CD8-positive, alpha-beta memory T cell (primary cell): ENCODE measurements at places on chromosomes 16 and 17.
A peak's percentile ranks its signal among the peaks of the same experiment; 100 is the strongest.

DNA sequence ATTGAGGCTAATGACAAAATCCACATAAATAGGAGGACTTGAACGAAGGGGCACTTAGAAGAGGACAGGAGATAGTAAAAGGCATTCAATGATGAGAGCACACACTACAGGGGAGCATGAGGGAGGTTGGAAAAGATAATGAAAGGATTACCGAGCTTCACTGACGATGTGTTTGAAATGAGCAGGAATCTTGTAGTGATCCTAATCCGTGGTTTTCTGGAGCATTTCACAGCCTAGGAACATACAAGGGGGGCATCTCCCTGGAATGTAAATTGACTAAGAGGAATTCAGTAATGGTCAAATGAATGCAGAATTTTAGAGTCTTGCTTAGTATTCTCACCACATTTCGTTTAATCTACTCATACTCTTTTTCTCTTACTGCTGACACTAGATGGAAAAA lies 5.2 kb downstream of the ATMIN start:
- DNase-seq, result no peak

DNA sequence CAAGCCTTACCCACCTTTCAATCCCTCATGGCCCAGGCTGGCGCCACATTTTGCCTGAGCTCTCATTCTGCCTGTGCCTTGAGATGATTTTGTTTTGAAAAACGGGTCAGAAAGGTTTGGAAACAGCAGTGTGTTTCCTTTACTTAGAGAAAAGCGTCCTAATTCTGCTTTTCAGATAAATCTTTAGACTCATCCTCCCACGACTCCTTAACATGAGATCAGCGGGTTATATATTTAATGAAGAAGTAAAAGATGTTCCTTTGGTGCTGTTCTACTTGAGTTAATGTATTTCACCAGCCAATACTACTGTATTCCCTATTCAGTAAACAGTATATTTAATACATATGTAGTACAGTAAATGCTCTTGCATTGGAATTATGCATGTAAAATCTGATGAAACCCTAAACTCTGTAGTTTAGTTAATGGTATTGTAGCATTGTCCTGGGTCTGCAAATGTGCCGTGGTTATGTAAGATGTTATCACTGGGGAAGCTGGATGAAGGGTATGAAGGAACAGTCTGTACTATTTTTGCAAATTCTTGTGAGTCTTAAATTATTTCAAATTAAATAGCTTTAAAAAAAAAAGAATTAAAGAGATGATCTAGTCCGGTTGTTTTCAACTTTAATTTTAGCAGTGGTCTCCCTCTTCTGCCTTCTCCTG lies 199.4 kb upstream of the CACNG5 start:
- DNase-seq, result no peak

DNA sequence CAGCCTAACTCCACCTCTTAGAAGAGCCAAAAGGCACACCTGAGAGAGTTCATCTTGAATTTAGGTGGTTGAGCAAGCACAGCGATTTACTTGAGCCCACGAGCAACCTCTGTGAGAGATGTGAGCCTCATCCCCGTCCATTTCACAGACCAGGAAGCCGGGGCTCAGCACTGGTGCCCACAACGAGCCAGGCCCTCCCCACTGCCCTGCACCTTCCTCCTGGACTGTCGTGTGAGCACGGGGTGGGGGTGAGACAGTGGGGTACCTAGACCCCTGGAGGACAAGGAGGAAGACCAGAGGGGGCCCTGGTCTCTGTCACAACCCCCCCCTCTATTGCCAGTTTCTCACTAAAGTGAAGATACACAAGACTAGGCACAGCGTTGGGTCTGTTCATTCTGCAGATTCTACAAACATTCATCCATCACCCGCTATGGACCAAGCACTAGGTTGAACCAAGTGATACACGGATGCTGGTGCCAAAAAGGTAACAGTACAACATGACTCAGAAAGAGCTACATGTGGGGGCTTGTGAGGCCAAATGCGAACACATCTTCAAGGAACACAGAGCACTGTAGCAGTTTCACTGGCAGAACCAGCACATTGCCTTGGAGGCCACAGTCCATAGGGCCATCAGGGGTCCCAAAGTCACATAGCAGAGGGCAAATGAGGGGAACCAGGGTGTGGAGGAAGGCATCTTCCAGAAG lies 231.9 kb downstream of the PARN start:
- no peak for DNase-seq

GRCh38 chr16:88442383-88442726 lies 10.7 kb upstream of the ZFPM1 start:
- no peak for DNase-seq

DNA sequence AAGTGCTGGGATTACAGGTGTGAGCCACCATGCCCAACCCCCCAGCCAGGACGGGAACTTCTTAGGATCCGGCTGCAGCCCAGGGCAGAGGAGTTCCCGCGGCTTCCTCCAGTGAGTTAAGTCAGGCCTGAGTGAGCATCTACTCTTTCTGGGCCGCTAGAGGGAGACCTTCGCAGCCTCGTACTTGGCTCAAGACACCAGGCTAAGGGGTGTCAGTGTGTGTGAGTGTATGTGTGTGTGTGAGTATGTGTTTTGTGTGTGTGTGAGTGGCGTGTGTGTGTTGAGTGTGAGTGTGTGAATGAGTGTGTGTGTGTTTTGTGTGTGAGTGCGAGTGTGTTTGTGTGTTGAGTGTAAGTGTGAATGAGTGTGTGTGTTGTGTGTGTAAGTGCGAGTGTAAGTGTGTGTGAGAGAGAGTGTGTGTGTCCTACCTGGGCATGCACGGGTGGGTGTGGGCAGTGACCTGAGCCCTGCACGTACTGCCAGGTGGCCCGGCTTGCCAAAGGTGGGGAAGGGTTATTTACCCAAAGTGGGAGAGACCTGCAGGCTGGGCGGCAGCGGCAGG lies 58.5 kb downstream of the TMEM235 start:
- DNase-seq, result peak; percentile 81

DNA sequence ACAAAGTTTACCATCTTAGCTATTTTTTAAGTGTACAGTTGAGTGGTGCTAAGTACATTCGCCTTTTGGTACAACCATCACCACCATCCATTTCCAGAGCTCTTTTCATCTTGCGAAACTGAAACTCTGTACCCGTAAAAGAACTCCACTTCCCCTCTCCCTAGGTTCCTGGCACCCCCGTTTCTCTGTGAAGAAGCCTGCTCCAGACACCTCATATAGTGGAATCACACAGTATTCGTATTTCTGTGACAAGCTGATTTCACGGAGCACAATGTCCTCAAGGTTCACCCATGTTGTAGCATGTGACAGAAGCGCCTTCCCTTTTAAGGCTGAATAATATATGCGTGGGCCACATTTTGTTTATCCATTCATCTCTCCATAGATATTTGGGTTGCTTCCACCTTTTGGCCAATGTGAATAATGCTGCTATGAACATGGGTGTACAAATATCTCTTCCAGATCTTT lies 54.2 kb upstream of the MAP3K14 start:
- no peak for DNase-seq

- DNase-seq, result peak; percentile 23
These were observed 80.7 kb downstream of the PLD6 start for GRCh38 chr17:17125136-17126084.

GRCh38 chr16:85286951-85287814 lies 174.9 kb upstream of the CIBAR2 start:
- DNase-seq, result no peak

DNA sequence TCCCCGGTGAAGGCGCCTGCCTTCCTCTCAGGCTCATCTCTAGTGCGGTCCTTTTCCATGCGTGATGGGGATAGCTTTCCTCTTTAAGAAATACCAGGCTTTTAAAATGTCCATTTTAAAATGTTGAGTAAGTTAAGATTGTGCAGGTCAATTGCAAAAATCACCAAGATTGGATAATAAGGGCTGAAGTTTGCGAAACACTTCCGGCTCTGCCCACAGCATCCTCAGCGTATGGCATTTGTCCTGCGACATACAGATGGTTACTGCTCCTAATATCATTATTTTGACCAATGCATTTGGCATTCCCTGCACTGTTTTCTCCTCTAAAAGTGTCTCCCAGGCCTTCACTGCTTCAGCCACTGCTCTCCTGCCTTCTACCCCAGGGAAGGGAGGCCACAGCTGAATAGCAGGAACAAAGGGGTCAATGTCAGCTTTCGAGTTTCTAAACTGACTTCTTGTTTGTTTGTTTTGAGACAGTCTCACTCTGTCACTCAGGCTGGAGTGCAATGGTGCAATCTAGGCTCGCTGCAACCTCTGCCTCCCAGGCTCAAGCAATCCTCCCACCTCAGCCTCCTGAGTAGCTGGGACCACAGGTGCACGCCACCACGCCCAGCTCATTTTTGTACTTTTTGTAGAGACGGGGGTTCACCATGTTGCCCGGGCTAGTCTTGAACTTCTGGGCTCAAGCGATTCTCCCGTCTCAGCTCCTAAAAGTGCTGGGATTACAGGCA lies 91.9 kb downstream of the CRISPLD2 start:
- DNase-seq, result no peak

DNA sequence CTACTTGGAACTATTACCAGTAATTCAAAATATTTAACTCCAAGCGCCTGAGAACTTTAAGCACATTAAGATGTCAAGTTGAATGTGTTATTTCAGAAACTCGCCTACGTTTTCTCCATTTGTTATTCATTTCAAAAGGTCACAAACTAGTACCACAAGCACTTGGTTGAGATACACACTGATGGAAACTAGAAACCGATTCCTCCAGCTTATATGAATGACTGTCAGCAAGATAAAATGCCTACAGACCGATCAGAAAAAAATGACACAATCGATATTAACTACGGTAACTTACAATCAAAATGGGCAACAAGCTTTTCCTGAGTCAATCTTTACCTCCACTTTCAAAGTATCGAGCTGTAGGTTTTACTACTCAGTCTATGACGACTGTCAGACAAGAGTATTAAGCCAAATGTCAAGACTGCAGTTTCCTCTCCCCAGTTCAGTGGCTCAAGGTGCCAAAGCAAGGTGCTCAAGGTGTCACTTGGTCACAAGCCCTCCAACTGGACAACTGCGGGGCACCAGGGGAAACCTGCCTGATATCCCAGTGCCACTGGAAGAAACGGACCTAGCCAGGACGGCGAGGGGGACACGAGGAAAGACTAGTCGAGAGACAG lies 678 bp downstream of the SRP68 start:
- DNase-seq, result no peak

- no peak for DNase-seq
These were observed 946 bp downstream of the STUB1 start for GRCh38 chr16:680967-681745.
